ACHN (cell line): ENCODE measurements at places on chromosomes 3 and 15.

DNA sequence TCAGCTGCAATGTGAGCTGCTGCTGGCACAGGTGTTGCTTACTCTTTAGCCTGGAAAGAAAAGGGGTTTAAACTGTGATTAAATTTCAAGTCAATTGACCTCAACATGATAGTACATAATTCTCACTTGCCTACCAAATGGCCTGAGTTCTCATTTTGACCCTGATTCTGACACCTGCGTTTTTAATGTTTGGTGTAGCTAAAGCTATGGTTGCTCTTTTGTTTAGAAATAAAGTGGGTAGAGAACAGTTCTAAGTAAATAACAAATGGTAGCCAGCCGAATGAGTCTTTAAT is 100.8 kb upstream of the SOX2 start:
- DNase-seq, result no peak

DNA sequence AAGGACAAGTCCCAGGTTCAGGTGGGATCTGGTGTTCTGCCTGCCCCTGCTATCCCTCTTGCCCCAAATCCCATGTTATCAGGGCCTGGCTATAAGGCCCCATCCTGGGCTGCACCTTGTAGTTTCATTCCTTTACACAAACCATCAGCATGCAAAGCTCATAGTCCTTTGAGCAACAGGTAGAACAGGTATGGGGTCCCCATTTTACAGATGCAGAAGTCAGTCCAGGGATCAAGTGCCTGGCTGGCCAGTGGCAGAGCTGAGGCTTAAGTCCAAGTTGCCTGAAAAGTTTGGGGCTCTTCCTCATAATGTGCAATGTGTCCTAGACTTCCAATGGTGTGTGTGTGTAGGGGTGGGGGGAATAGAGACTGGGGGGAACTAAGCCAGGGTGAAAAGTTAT is 11.9 kb downstream of the RBPMS2 start:
- no peak for DNase-seq

DNA sequence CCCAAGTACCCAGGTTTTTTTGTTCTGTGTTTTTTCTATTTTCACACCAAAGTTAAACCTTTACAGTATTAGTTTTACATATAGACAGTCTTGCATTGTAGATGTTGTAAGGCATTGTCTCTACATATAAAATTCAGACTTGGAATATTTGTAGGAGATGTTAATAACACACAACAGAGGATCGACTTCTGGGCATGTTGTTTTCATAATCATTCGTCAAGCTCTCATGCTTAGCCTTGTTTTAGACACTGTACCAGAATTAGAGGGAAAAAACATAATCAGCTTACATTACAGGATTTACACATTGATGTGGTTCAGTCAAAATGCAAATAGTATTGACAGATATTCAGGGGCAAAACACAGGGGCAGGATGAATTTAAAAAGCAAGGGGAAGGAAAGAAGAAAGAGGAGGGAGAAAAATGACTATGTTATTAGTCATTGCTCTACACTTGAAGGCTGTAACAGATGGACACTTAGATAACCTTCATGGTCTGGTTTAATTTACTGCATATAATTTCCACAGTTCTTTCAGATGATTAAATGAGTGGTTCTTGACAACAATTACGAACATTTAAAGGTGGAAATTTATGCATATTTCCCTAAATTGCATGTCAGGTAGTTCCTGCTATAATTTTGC is 7.5 kb downstream of the CMSS1 start:
- DNase-seq, result peak; percentile 49

DNA sequence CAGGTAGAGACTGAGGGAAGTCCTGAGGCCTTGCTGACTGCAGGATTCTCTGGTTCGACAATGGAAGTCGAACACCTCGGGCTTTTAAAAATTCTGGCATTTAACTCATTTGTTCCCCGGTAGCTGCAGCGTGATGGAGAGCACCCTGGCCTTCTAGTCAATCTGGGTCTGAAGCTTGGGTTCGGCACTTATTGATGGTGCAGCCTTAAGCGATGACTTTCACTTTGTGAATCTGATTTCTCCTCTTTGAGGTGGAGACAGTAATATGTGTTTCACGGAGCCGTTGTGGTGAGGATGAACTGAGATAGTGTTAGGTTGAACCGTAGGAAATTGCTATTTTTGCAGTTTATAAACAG is 621 bp upstream of the PARP6 start:
- no peak for DNase-seq

- no peak for DNase-seq
Observed at GRCh38 chr3:134003066-134003465, 26.7 kb downstream of the SLCO2A1 start.

DNA sequence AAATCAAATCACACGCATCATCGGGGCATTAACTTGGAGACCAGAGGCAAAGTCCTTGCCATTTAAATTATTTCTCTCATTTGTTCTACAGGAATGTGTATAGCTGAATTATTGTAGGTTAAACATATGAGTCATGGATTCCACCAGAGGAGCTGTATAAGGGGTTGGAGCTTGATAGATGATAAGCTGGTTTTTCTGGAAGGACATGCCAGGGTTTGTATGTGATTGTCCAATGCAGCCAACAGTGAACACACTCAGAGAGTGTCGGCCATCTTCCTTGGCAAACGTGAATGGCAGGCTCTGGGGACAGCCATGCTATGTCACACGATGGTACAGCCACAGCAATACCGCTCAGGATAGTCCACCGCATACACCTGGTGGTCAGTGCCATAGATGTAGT is 25.1 kb downstream of the SSUH2 start:
- no peak for DNase-seq

DNA sequence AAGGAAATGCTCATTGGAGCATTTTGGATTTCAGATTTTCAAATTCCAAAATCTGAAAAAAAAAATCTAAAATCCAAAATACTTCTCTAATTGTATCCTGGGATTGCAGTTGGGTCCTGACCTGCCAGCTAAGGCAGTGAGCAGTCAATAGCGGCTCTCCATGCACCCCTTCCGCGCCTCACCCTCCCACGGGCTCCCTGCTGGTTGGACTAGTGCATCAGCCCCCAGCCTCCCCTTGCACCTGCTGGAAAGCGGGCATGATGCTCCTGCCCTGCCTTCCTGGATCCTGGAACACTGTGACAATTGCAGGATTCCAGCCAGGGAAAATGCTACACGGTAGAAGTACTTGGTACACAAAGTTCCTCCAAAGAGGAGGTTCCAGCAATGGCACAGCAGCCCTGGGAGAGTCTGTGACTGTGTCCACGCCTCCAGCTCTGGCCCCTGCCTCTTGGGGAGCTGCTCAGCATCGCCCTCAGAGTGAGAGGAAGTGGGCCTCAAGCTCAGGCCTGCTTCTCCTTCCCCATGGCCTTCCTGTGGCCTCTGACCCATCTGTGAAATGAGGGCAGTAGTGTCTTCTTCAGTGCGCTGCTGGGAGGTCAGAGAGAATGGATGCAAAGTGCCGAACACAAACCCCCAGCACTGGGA is 39.5 kb upstream of the CHRNB4 start:
- no peak for DNase-seq

DNA sequence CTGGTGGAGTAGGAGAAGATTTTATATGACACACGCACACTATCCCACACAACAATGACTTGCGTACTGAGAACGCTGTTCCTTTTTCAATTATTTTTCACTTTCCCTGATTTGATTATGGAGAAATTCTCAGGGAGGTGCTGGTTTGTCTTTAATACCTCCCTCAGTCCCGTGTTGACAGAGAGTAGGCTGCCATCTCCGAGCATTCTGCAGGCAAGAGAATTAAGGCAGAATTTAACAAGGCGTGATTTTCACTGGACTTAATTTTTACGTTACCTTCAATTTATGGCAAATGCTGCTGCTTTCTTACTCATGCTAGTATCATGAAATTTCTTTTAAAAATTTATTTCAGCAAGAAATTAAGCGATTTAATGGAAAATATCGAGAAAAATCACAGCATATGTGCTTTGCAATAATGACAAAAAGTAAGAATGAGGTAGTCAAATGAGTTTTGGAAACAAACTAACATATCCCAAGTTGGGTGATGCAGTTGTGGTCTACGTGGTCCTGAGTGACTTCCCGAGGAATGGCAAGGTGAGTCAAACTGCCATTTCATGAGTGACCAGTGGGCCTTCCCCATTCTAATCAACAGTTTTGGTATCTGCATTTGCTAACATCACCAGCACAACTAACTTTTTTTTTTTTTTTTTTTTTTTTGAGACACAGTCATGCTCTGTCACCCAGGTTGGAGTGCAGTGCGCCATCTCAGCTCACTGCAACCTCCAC is 16.9 kb downstream of the DNASE1L3 start:
- no peak for DNase-seq

DNA sequence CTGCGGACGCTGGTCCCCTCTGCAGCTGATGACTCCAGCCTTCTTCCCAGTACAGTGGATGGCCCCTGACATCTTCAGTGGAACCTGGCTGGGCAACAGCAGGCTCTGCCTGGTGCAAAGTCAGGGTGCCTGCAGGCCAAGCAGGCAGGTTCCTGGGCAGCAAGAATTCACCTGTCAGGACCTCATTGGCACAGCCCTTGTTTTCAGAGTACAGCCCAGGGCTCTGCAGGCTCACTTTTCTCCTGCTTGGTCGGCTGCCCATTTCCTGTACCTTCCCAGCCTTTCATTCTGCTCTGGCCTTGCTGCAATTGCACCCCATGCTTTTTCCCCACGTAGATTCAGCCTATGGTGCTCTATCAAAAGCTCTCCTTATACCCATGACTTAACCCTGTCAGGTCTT is 56.0 kb downstream of the LRTM1 start:
- no peak for DNase-seq

- DNase-seq, result peak; percentile 93
Observed at GRCh38 chr3:104359546-104359945, 1007.2 kb upstream of the ALCAM start.

- peak; percentile 49 for DNase-seq
Observed at GRCh38 chr3:122458992-122459391, 43.1 kb upstream of the WDR5B start.

GRCh38 chr3:151093905-151094304 is 8.4 kb downstream of the MED12L start:
- no peak for DNase-seq

- no peak for DNase-seq
Observed at GRCh38 chr3:179512378-179512777, 50.3 kb upstream of the ACTL6A start.

DNA sequence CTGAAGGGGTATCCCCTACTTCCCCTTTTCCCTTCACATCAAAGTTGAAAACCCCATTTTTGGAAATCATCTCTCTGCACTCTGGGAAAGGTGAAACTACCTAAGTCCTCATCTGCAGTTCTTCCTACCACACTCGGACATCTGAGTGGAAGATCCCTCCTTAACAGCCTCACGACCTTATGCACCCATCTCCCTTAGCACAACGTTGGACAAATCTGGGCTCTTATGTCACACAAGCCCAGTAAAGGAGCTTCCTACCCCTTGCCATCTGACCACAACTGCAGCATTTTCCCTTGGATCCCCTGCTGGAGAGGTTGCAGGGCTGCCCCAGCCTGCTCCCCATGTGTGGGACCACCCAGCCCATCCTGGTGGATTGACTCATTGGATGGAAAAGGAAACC is 252.1 kb upstream of the ST8SIA2 start:
- DNase-seq, result no peak

DNA sequence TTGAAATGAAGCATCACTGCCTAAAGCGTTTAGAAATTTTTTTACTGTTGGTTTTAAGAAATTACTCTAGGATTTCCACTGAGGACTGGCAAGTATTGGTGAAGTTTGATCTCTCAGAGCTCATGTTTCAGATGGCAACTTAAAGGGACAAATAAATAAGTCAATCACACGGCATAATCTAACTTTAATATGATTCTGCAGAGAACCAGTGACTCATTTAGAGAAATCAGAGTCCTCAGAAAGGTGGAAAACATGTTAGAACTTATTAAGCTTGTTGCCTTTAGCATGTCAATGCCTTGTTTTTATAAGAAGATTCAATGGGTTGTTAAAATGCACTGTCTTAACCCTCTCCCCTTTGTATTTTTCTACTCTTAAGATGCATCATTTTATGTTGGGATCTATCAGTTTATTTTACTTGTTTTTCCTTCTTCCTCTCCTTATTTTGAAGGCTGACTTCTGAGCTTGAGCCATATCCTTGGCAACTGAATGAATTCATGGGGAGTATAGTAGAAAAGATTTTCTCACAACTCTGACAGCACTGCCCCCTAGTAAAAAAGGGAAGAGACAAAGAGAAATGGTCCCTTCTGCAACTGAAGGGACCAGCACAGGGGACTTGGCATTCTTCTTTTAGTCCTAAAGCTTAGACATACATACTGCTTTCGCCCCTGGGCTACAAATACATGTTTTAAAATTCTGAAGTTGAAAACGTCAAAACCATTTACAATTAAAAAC is 431.2 kb downstream of the LPP start:
- DNase-seq, result no peak

DNA sequence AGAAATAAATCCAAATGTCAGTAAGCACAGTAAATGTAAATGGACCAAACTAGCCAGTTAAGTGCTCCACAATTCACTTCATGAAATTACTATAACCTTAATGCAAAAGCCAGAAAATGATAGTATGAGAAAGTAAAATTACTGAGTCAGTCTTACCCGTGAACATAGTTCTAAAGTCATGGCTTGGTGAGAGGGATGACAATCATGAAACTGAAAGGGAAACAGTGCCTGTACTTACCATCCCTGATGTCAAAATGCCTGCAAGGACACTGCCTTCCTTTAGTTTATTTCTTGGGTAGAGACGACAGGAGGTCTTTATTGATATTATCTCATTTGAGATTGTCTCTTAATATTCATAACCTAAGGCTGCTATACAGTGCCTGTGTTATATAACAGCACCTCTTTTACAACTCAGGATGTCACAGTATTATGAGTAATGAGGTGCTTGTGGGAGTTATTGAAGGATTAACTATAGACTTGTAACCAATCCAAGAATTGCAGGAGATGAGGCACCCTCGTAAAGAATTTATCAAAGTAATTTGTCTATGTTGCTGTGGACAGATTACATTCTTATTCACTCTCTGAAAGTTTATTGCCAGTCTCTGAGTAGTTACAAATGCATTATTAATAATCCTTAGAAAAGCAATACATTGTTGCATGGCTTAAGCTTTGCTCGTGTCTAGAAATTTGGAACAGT is 142.9 kb upstream of the BFSP2 start:
- DNase-seq, result no peak

- DNase-seq, result no peak
Observed at GRCh38 chr3:119401069-119401468, 62.3 kb downstream of the TMEM39A start.

- no peak for DNase-seq
Observed at GRCh38 chr3:115246461-115247020, 99.5 kb upstream of the ZBTB20 start.

GRCh38 chr3:188834349-188834748 is 337.4 kb upstream of the TPRG1 start:
- DNase-seq, result no peak
